Type B pancreatic cell (in vitro differentiated cells): ENCODE measurements at places on chromosomes 16 and 17.

GRCh38 chr16:72311426-72311825 lies 139.5 kb upstream of the PMFBP1 start:
- DNase-seq, result no peak

DNA sequence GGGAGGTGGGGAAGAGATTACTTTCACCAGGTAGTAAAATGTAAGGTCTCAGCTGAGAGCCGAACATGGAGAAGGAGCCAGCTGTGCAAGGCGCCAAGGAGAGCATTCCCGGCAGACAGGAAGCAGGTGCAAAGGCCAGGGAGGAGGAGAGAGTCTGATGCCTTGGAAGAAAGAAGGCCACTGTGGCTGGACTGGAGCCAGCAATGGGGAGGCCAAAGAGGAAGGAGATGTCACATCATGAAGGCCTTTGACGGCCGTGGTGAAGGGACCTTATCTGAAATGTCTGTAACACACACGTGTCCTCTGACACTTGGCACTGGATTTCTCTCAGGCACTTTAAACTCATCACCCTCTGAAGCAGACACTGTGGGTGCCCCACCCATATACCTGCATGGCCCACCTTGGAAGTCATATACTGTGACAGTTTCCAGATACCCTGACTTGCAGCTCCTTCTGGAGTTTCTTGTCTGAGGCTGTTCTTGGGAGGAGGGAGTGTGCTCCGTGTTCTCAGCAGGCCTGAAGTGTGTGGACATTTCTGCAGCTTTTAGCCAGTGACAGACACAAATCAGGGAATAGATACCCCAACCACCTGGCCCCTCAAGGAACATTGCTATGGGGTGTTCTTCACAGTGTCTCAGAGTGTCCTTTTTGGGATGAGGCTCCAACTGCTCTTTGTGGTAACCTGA lies 1.9 kb upstream of the SLC5A2 start:
- no peak for DNase-seq

GRCh38 chr17:29256735-29257466 lies 10.2 kb downstream of the CRYBA1 start:
- no peak for DNase-seq

GRCh38 chr17:82439829-82440365 lies 10.7 kb downstream of the CYBC1 start:
- no peak for DNase-seq

GRCh38 chr17:59154292-59154720 lies 680 bp downstream of the SKA2 start:
- DNase-seq, result peak; percentile 71

DNA sequence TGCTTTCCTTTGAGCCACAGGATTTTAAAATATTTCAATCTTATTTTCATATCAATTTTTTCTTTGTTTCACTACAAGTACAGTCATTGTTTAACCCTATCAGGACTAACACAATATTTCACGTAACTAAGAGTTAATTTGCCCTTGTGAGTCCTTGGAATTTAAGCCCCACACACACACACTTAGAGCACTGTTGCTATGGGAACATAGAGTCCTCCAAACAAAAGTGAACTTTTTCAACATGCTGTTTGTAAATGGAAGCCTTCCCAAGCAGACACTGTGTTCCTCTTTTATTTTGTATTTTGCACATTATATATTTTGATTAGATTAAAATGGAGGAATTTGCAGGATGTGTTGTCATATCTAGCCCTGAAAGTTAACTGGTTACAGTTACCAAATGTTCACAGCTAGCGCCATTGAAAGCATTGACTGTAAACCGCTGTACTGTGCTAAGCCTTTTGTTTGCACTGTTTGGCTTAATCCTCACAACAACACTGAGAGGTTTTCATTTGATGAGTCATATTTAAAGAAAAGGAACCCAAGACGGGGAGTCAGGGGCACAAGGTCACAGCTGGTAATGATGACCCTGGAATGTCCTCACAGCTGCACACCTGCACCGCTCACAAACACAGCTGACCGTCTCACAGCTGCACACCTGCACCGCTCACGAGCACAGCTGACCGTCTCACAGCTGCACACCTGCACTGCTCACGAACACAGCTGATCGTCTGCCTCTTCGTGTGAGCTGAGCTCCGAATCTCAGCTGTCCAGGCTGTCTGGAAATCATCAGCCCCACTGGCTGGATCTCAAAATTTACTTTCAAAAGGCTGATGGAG lies 6.3 kb downstream of the HSBP1 start:
- no peak for DNase-seq

GRCh38 chr17:50274142-50274896 lies at the start of gene TMEM92:
Gene TMEM92, plus strand, starts transcription at chr17:50274466. Its CDS starts 36 bp downstream, at chr17:50274502.
- DNase-seq, result no peak

GRCh38 chr16:77955127-77955526 lies 67.2 kb upstream of the CLEC3A start:
- DNase-seq, result no peak

DNA sequence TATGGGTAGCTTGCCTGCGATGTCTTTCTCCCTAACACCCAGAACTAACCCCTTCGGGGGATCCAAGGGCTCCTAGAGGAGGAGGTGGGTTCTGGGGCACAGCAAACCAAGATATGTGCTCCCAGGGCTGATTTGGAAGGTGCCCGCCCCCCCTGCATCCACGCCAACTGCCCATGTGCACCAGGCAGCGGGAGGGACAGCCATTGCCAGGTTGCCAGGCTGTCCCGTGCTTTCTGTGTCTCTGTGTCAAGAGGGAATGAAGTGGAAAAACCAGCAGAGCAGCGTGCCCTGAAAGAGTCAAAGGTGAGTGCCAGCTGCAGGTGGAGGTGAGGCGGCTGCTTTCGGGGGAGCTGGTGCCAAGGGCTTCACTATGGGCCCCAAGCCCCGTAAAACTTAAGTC lies 6.4 kb downstream of the TEKT5 start:
- DNase-seq, result peak; percentile 60

DNA sequence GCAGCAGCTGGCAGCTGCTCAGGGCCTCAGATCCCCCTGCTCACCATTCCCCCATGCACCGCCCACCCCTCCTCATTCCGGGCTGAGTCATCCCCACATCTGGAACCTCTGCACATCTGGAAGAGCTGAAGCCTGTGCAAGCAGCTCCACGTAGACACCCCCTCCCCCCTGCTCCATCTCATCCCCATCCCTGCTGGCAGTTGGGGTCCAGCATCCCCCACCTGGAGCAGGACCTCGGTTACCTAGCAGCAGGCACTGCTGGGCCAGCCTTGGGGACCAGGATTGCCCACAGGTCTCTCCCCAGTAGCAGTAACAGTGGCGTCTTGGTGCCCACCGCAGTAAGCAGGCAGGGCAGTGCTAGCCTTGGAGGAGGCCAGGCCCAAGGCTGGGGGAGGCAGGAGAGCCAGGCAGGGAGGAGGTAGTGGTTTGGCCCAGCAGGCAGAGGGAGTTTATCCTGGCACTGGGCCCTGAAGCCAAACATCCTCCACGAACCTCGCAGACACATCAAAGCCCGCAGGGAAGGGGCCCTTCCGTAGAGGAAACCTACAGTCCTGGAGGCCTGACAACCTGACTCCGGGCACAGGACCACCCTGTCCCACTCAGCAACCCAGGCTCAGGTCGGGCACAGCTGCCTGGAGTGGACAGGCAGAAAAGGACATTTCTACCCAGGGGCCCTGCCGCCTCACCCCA lies 7.7 kb upstream of the TMEM92 start:
- peak; percentile 67 for DNase-seq

GRCh38 chr17:76467809-76468633 lies 618 bp downstream of the AANAT start:
- no peak for DNase-seq

- no peak for DNase-seq
Measured at GRCh38 chr16:68707340-68708152, 29.5 kb upstream of the CDH1 start.

DNA sequence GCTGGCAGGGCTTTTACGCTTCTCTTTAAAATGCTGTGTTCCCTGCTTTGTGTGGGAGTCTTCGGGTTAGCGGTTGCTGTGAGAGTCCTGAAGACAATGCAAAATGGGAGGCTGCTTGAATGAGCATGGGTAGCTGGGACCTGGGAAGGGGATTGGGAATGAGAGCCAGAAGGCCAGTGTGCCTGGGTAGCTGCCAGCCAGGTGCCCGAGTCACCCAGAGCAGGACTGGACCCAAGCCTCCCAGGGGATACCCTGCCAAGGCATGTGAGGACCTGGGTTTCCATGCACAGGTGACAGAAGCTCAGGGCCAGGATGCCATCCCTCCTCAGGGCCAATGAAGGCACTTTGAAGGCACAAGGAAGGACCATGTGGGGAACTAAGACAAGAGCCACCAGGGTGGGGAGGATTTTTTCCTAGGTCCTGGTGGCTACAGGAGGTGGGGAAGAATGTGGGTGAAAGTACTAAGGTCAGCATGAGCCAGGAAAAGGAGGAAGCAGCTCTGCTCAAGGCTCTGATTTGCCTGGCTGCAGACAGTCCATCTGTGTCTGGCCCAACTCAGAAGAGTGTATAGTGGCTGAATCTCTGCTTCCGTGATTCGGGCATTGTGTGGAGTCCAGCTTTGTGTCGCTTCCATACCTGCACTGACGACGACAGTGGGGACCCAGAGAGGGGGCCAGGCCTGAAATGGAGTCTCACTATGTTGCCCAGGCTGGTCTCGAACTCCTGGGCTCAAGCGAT lies 20.5 kb downstream of the TMEM94 start:
- DNase-seq, result no peak

GRCh38 chr17:68468788-68469187 lies 11.5 kb upstream of the WIPI1 start:
- no peak for DNase-seq

DNA sequence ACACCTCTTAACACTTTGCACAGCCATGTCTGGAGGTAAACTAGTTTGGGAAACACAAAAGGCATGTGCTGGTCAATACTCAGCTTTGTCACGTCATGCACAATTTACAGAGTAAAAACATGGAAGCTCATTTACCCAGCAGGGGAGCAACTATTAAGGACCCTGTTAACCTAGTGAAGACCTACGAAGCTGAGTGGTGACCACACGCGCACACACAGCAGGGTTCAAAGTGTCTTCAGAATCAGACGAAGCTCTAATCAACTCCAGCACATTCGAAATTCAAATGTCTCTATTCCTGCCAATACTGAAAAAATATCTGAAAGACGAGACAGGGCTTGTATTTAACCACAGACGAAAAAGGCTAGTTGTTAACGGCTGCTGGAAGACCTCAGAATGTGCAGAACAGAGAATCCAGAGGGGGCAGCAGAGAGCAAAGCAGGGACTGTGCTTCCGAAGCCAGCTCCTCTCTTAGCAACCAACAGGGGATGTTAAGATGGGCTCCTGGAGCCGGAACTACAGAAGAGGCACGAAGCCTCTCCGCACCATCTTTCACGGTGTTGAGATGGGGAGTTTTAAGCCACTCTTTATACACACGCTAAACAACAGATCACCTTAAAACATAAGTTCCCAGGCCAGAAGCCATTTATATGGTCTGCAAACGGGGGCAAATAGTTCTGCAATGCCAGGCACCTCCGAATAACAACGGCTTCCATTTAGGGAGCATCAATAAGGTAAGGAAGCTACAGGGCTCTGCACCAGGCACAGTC lies 45.7 kb downstream of the CMTM4 start:
- DNase-seq, result peak; percentile 79
